Natural killer cell treated with Interleukin-12 subunit alpha and Interleukin-12 subunit beta and Interleukin-15 and Interleukin-18, amount 100 ng/mL, for 72 hours (primary cell): ENCODE measurements at places on chromosomes 13 and 19. TPM values are rescaled to one million over a fixed set of nuclear protein-coding genes. Genes with fewer than 3 reads are reported as not detected.

GRCh38 chr13:41008349-41008980, 10.7 kb downstream of the ELF1 start:
- H3K27me3 ChIP-seq, result no peaks in the 10 kb centered on the region
- no peak for DNase-seq
- H3K4me1 ChIP-seq, result peaks cover 61% of the 10 kb centered on the region
- H3K36me3 ChIP-seq, result peaks cover 10% of the 10 kb centered on the region

- H3K27me3 ChIP-seq, result peaks cover 9% of the 10 kb centered on the region
- H3K4me3 ChIP-seq, result no peak overlapping the region
- DNase-seq, result no peak
- peaks cover 13% of the 10 kb centered on the region for H3K36me3 ChIP-seq
- peaks cover 9% of the 10 kb centered on the region for H3K4me1 ChIP-seq
- no peak overlapping the region for H3K27ac ChIP-seq
These were observed 102.5 kb downstream of the FAM216B start for GRCh38 chr13:42883771-42884467.

DNA sequence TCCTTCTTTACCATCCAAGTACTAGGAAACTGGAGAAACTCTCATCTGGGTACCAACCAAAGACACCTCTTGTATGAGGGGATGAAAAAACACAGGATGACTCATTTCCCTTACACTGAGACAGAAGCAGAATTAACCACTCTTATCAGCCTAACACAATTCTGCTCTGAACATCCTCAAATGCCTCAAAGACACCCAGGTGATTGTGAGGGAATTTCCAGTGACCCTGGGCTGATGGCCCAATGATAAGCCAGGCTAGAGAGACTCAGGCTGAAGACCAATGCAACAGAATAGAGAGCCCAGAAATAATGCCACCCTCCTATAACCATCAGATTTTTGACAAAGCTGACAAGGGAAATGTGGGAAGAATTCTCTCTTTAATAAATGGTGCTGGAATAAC, 7.0 kb downstream of the ZNF737 start:
- H3K36me3 ChIP-seq, result peaks cover 74% of the 10 kb centered on the region
- no peaks in the 10 kb centered on the region for H3K27me3 ChIP-seq
- peak; percentile 65 for DNase-seq

DNA sequence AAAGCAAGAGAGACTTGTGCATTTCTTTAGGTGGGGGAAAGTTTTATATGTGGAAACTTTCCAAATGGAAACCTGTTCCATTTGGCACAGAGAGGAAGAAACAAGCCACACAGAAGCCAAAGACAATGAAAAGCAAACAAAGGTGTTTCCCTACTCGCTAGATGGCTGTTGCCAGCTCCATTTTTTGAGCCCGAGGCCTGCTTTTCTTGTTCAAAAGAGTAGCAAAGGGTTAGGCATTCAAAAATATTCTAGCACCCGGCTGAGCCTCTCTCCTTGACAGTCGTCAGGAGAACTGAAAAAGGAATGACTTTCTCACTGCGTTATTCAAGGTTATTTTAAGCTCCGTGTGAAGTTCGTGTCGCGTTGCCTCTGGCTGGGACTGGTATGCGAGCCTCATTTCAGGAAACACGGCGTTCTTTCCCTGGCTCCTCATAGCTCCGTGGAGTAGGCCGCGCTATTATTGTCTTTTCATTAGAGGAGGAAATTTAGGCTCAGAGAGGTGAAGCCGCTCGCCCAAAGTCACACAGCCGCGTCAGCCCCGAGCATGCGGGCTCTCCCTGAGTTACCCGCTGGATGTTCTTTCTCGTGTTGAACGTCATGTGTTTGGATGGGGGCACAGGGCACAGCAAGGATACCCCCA, 7.6 kb downstream of the TRPM4 start:
- no peak overlapping the region for H3K4me3 ChIP-seq
- no peaks in the 10 kb centered on the region for H3K4me1 ChIP-seq
- no peaks in the 10 kb centered on the region for H3K36me3 ChIP-seq
- peaks cover 19% of the 10 kb centered on the region for H3K27me3 ChIP-seq
- no peak for DNase-seq

DNA sequence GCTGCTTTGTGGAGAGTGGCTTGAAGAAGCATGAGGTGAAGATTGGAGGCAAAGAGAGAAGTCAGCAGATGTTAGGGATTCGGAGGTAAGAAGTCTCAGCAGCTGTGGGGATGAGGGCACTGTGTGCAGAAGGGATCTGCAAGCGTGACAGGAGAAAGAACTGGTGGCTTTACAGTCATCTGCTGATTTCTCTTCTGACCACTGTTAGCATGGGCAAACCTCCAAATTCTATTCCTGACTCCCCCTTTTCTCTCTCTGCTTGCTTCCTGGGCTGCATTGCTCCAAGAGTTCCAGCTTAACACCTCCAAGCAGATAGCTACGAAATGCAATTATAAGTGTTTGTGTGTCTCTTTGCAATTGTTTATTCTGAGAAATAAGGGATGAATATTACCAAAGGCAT, 159.6 kb downstream of the GGACT start:
- peaks cover 26% of the 10 kb centered on the region for H3K4me1 ChIP-seq
- H3K4me3 ChIP-seq, result no peak overlapping the region
- no peaks in the 10 kb centered on the region for H3K27me3 ChIP-seq
- H3K36me3 ChIP-seq, result peaks cover 22% of the 10 kb centered on the region
- DNase-seq, result no peak

DNA sequence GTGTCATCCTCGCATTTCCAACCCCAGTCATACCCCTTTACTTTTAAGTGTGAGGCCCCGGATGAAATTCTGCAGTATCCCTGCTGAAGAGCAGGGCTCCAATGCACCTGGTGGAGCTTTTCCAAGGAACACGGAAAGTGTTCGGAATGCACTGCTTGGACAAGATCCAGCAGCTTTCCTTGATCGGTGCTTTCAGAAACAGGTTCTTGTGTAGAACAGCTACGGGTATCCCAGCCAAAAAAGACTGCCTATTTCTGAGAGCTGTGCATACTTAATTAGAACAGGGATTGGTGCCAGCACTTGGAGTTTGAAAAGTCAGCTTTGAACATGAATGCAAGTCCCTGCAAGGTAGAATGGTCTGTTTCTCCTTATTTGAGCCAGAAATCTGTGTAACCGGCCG, 87.2 kb upstream of the C1QTNF9B start:
- no peak overlapping the region for H3K4me3 ChIP-seq
- H3K27me3 ChIP-seq, result no peaks in the 10 kb centered on the region
- no peak for DNase-seq
- no peaks in the 10 kb centered on the region for H3K36me3 ChIP-seq

DNA sequence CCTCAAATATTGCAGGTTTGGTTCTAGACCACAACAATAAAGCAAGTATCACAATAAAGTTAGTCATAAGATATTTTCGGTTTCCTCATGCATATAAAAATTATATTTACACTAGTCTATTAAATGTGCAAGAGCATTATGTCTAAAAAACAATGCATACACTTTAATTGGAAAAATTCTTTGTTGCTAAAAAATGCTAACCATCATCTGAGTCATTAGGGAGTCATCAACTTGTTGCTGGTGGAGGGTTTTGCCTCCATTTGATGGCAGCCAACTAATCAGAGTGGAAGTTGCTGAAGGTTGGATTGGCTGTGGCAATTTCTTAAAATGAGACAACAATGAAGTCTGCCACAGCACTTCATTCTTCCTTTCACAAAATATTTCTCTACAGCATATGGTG, 422.3 kb upstream of the GPC6 start:
- H3K27me3 ChIP-seq, result no peaks in the 10 kb centered on the region
- no peak for DNase-seq
- H3K27ac ChIP-seq, result no peak overlapping the region

GRCh38 chr13:88217372-88217771, 546.2 kb downstream of the SLITRK5 start:
- no peaks in the 10 kb centered on the region for H3K27me3 ChIP-seq
- H3K4me3 ChIP-seq, result no peak overlapping the region
- no peak for DNase-seq
- H3K36me3 ChIP-seq, result no peaks in the 10 kb centered on the region
- H3K4me1 ChIP-seq, result no peaks in the 10 kb centered on the region

DNA sequence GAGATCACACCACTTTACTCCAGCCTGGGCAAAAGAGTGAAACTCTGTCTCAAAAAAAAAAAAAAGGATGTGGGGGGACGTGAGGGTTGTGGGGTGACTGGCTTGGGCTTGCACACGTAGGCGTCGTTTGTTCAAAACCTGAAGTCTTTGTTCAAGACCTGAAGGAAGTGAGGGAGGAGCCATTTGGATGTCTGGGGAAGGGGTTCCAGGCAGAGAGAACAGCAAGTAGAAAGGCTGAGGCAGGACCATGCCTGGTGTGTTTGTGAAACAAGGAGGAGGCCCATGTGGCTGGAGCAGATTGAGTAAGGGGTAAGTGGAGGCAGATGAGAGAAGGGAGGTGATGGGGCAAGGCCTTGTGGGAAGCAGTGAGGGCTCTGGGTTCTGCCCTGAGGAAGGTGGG, 27.8 kb downstream of the PIN1 start:
- no peaks in the 10 kb centered on the region for H3K27me3 ChIP-seq
- no peak overlapping the region for H3K4me3 ChIP-seq
- H3K4me1 ChIP-seq, result peaks cover 35% of the 10 kb centered on the region
- no peaks in the 10 kb centered on the region for H3K36me3 ChIP-seq
- peak overlapping the region; percentile 62 for H3K27ac ChIP-seq

- H3K4me1 ChIP-seq, result peaks cover 11% of the 10 kb centered on the region
- DNase-seq, result no peak
- peaks cover 5% of the 10 kb centered on the region for H3K36me3 ChIP-seq
- no peak overlapping the region for H3K27ac ChIP-seq
- no peaks in the 10 kb centered on the region for H3K27me3 ChIP-seq
These were observed 156.5 kb downstream of the KDM4B start for GRCh38 chr19:5125376-5125775.

DNA sequence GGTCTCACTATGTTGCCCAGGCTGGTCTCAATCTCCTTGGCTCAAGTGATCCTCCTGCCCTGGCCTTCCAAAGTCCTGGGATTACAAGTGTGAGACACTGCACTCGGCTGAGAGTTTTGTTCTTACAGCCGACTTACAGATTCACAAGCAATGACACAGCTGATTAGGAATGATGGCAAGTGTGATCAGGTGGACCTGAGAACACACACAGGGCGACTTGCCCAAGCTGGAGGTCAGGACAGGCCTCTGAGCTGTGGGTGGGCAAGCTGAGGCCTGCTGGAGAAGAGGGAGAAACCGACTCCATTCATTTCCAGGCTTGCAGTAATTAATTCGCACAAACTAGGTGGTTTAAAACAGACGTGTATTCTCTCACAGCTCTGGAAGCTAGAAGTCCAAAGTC, 8.1 kb upstream of the ATG4D start:
- H3K27me3 ChIP-seq, result no peaks in the 10 kb centered on the region
- H3K4me3 ChIP-seq, result no peak overlapping the region
- H3K4me1 ChIP-seq, result peaks cover 9% of the 10 kb centered on the region
- H3K27ac ChIP-seq, result peak overlapping the region; percentile 29

GRCh38 chr19:32101206-32101605, 244.2 kb upstream of the ZNF507 start:
- H3K27me3 ChIP-seq, result peaks cover 22% of the 10 kb centered on the region
- no peak for DNase-seq
- no peak overlapping the region for H3K27ac ChIP-seq
- no peak overlapping the region for H3K4me3 ChIP-seq
- H3K36me3 ChIP-seq, result no peaks in the 10 kb centered on the region
- no peaks in the 10 kb centered on the region for H3K4me1 ChIP-seq

- H3K27ac ChIP-seq, result peak within 1 kb of the TSS; percentile 82
- peaks cover 4% of the 10 kb centered on the region for H3K36me3 ChIP-seq
- DNase-seq, result no peak
- peaks cover 57% of the 10 kb centered on the region for H3K4me1 ChIP-seq
- peaks cover 2% of the 10 kb centered on the region for H3K27me3 ChIP-seq
- H3K4me3 ChIP-seq, result peak within 1 kb of the TSS; percentile 89
These were observed at the start of gene ALOX5AP for GRCh38 chr13:30735025-30735871. ALOX5AP (plus strand) TSS chr13:30735543; CDS start chr13:30735606, 63 bp downstream.

- DNase-seq, result no peak
- H3K27ac ChIP-seq, result no peak overlapping the region
- H3K4me1 ChIP-seq, result no peaks in the 10 kb centered on the region
- H3K27me3 ChIP-seq, result peaks cover 17% of the 10 kb centered on the region
These were observed 19.0 kb downstream of the CD177 start for GRCh38 chr19:43372462-43372861.

DNA sequence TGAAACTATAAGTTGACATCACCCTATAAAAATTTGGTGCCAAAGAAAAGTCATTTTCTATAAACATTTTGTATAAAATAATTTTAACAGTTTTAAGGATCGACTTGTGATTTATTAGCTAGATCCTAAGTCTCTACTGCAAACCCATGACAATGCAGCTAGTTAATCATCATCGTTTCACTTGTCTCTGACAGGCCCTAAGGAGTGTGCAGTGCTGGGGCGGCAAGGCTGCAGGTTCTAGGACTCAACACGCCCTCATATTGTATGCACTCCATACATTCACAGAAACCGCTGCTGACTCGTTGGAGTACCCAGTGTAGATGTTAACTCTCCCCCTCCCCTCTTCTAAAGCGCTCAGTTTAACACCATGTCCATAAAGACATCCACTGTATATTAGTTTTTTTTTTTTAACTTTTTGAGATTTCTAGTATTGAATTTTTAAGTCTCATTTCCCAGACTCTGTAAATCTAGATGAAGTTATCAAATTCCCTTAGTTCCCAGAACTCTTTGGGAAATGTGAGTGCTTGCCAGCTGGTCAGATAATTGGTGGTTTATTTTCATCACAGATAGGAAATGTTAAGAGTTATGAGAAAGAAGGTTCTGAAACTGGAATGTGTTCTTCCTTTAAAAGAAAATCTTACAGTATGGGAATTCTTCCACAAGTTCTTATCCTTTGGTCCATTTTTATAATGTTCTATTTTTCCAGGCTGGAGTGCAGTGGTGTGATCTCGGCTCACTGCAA, 162.8 kb upstream of the RNF113B start:
- no peaks in the 10 kb centered on the region for H3K4me1 ChIP-seq
- no peak for DNase-seq
- no peak overlapping the region for H3K27ac ChIP-seq
- H3K27me3 ChIP-seq, result peaks cover 19% of the 10 kb centered on the region
- no peaks in the 10 kb centered on the region for H3K36me3 ChIP-seq

Gene KLK11
- not detected for total RNA-seq

Gene NUFIP1
- total RNA-seq, result 6.9 TPM

Gene TMEM86B
- total RNA-seq, result 31.6 TPM

Gene ZNF699
- total RNA-seq, result 4.5 TPM
